ENCODE measurements at places on chromosomes 2 and 18.

- no peak for DNase-seq
These were observed 1.6 kb downstream of the EHD3 start for GRCh38 chr2:31235504-31235902.

DNA sequence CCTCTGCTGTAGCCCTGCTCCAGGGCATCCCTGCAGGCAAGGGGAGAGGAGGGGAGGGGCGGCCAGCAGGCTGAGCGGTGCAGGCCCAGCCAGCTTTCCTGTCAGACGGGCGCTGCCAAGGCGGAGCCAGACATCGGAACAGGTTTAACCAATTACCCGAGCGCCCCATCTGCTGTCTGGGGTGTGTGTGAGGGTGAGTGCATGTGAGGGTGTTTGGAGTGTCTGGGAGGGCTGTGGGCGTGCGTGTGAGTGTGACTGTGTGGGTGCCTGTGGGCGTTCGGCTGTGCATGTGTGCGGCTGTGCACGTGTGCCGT, 20.0 kb downstream of the EMX1 start:
- DNase-seq: no peak

GRCh38 chr2:45210462-45211195, 201.4 kb upstream of the SIX2 start:
- no peak for DNase-seq

DNA sequence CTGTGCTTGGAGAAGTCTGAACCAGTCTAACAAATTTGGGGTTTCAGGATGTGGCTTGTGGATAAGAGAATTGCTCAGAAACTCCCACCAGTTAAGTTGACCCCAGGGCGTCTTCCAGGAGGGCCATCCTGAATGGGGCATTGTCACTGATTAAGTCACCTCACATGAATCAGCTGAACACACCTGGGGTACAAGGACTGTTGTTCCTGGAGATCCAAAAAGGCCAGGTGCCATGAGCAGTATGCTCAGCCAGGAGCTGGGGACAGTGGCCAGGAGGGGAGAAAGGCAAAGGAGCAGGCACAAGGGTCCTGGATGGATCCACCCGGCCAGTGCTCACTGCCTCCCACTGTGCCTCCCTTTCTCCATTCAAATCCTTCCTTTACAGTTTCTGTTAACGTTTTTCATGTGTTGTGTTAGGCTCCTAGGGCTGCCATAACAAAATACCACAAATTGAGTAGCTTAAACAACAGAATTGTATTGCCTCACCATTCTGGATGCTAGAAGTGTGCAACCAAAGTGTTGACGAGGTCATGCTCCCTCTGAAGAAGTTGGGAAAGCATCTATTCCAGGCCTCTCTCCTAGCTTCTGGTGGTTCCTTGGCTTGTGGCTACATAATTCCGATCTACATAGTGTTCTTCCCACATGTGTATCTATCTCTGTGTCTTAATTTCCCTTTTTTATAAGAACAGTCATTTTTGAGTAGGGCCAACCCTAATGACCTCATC, 33.4 kb downstream of the TRABD2A start:
- no peak for DNase-seq

DNA sequence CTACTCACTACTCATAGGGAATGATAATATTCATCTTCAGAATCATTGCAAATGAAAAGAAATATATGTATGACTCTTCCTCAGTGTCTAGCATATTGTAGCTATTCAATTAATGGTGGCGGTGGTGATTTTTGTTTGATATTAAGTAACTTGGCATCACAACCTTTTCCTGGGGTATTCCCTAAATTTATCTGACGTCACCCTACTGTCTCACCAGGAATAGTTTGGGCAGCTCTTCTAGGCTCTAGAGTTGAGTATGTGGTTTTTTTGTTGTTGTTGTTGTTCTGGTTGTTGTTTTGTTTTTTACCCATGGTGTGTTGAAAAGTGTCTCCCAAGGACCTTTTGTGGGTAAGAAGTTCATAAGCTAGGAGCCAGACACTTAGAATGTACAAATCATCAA, 1320.3 kb upstream of the LRRTM1 start:
- DNase-seq: no peak

DNA sequence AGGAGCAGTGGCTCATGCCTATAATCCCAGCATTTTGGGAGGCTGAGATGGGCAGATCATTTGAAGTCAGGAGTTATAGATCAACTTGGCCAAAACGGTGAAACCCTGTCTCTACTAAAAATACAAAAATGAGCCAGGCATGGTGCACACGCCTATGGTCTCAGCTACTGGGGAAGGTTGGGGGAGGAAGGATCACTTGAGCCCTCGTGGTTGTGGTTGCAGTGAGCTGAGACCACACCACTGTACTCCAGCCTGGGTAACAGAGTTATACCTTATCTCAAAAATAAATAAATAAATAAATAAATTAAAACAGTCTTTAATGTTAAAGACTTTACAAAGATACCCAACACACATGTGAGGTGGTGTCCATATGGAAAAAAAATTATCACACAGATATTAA, 134.0 kb downstream of the C2orf74 start:
- DNase-seq: no peak

GRCh38 chr18:58355243-58355642, 273.6 kb downstream of the ALPK2 start:
- no peak for DNase-seq

- no peak for DNase-seq
These were observed 958.5 kb downstream of the CNTNAP5 start for GRCh38 chr2:124983595-124983994.

GRCh38 chr18:13186687-13187086, 31.9 kb upstream of the LDLRAD4 start:
- no peak for DNase-seq

- DNase-seq: peak; percentile 18
These were observed 152.0 kb downstream of the SRBD1 start for GRCh38 chr2:45458909-45459563.

DNA sequence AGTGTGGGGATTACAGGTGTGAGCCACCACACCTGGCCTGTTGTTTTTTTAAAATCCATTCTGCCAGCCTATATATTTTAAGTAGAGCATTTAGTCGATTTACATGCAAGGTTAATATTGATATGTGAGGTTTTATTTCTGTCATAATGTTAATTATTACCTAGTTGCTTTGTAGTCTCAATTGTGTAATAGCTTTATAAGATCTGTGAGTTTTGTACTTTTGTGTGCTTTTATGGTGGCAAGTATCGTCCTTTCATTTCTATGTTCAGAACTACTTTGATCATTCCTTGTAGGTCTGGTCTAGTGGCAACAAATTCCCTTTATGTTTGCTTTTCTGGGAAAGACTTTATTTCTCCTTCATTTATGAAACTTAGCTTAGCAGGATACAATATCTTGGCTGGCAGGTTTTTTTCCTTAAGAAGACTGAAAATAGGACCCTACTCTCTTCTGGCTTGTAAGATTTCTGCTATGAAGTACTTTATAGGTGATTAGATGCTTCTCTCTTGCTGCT, 51.0 kb upstream of the FAM117B start:
- DNase-seq: no peak

DNA sequence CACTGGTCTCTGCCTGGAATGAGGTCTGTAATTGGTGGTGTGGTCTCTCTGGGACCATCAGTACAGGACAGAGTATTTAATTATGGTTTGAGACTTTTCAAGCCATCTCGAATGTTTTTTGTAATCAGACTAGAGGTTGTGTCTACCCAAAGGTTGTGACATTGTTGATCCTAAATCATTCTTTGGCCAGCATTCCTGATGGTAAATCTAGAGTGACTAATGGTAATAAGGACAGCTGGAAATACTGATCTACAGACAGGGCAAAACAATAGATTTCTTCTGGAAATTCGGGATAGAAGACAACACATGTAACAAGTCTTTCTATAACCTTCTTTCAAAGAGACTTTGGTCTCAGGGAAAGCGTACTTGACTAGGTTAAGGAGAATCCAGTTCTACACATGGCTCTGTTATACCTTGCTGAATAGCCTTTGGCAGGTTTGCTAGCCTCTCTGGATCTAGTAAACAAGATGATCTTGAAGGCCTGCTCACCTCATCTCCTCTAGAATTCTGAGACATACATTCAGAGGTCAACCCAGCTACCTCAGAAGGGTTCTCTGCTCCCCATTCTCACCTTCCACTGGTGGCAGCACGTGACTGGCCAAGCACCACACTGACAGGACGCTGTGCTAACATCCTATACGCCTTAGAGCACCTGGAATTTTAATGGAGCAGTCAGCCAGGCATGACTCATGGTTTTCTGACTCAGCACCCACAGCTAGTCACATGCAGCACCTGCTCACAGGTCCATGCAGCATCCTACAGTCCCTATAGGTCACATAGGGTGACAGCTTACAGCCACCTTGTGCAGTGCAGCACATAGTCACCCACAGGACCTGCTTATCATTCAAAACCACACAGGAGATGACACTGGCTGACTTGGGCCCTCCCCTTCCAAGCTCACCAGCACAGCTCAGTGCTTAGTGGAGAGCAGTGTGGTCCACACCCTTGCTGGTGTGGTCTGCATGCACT, 12.2 kb downstream of the PLB1 start:
- DNase-seq: peak; percentile 43

DNA sequence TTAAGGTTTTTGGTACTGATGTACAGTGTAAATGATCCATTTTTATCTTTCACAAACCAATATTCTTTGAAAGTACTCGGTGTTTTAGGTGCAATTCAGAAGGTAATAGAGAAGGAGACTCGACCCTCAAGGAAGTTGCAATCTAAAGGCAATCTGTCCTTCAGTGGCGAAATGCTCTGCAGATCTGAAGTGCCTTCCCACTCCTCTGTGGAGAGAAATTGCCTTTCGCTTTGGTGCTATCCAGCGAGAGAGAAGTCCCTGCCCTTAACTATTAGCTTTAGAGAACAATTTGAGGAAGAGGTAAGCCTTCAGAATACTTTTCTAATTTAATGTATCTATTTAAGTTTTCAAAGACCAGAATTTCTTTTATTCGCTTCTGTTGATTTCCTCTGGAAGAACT, 371.8 kb upstream of the FANCL start:
- DNase-seq: no peak

- DNase-seq: no peak
These were observed 46.1 kb upstream of the UBE2F start for GRCh38 chr2:237920673-237921072.

GRCh38 chr2:199258291-199258690, 199.4 kb downstream of the SATB2 start:
- DNase-seq: no peak

DNA sequence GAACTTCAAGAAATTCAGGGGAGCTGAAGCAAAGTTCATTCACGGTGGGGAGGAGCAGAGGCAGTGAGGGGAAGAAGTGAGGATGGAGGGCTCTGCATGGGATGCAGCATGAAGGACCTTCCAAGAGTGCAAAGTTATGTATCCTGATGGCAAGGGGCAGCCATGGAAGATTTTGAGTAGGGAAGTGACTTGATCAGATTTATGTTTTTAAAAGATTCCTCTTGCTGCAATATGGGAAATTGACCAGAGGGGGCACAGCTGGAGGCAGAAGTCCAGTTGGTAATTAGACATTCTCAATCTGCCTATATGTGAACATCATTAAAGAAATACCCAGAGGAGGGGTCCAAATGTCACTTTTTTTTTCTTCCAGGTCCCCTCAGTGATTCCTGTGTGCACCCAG, 21.5 kb upstream of the ANXA4 start:
- DNase-seq: no peak

DNA sequence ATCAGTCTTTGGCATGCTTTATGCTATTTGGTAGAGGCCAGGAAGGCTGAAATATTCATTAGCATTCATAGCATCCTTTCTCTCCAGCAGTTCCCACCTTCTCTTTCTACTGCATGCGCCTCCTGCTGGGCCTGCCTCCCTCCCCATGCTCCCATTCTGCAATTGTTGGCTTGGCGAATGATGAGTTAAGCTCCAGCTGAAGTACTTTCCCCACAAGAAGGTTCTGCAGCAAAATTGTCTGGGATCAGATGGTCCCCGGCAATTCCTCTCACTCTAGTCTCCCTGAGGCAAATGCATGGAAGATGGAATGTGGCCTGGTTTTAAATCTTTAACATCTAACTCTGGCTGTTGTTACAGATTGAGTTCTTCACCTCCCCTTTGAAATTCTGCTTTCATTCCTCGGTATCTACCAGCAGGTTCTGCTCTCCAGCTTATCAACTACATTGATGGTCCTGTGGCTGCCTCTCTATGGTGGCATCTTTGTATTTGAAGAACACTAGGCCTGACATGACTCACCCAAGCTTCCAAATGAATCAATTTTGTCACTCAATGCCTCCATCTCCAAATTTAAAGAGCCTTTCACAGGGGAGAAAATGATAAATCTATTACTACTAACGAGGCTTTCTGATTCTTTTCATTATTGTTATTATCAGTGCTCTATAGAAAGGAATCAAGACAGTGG, 55.9 kb downstream of the KCTD18 start:
- DNase-seq: no peak

DNA sequence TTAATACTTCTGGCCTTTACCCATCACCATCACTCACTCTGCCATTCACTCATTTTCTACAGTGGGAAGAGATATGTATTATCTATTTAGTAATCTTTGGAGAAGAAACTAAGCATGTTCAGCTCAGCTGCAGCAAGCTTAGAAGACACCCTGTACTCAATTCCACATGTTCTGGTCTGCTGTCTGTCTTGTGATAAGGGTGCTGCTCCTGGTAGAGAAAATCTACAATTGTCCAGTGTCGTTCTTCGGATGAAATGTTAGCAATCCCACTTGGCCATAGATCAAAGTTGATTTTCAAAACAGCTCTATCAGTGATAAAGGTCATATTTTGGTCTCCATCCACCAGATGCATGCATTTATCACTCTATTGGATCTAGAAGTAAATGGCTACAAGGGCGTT, 337.1 kb downstream of the LRRTM4 start:
- DNase-seq: no peak

DNA sequence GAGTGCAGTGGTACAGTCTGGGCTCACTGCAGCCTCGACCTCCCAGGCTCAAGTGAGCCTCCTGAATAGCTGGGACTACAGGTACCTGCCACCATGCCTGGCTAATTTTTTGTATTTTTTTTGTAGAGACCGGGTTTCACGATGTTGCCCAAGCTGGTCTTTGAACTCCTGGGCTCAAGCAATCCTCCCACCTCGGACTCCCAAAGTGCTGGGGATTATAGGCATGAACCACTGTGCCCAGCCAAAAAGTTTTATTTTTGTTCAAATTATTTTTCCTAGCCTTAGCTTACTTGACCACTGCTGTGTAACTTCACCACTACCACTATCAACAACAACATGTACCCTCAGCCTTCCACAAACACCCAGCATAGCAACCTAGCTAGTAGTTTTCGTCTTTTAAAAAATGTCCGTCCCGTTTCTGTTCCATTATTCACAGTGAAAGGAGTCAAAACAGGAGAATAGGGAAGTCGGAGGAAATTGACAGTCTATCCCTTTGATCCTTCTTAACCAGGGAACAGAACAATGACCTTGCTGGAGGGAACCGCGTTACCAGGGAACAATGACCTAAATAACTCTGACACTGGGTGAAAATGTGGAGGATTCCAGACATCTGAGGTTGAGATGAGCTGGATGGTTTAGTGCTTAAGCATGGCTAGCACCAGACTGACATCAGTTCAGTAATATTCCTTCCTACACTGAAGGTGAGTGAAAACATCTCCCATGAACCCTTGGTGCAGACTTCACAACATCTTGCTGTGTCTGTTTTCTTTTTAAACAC, 69.2 kb upstream of the ARL4C start:
- no peak for DNase-seq

GRCh38 chr18:48806551-48807261, 144.1 kb downstream of the SMAD7 start:
- DNase-seq: peak; percentile 16

- DNase-seq: no peak
These were observed 12.0 kb downstream of the ALPG start for GRCh38 chr2:232418466-232419244.

All from left colon (tissue), 2 donors.